ENCODE measurements at places on chromosomes 16 and 17.

GRCh38 chr16:69903865-69904415 lies 47.2 kb upstream of the CLEC18A start:
- no peaks in the 10 kb centered on the region for H3K4me1 ChIP-seq
- no peaks in the 10 kb centered on the region for H3K27me3 ChIP-seq
- H3K4me3 ChIP-seq, result no peak overlapping the region

- H3K36me3 ChIP-seq, result no peaks in the 10 kb centered on the region
- no peaks in the 10 kb centered on the region for H3K27me3 ChIP-seq
- H3K27ac ChIP-seq, result no peak overlapping the region
- H3K4me1 ChIP-seq, result no peaks in the 10 kb centered on the region
- no peak for DNase-seq
Measured at GRCh38 chr17:14427900-14428647, 127.2 kb downstream of the HS3ST3B1 start.

GRCh38 chr16:12900599-12901203 lies 697 bp upstream of the SHISA9 start:
- peaks cover 17% of the 10 kb centered on the region for H3K4me1 ChIP-seq
- no peaks in the 10 kb centered on the region for H3K36me3 ChIP-seq
- H3K27me3 ChIP-seq, result no peaks in the 10 kb centered on the region
- H3K4me3 ChIP-seq, result peak overlapping the region; percentile 83
- DNase-seq, result peak; percentile 57
- H3K27ac ChIP-seq, result no peak overlapping the region

GRCh38 chr17:7995724-7996123 lies 6.7 kb upstream of the GUCY2D start:
- H3K36me3 ChIP-seq, result no peaks in the 10 kb centered on the region
- H3K4me3 ChIP-seq, result no peak overlapping the region
- no peak for DNase-seq
- H3K4me1 ChIP-seq, result no peaks in the 10 kb centered on the region

DNA sequence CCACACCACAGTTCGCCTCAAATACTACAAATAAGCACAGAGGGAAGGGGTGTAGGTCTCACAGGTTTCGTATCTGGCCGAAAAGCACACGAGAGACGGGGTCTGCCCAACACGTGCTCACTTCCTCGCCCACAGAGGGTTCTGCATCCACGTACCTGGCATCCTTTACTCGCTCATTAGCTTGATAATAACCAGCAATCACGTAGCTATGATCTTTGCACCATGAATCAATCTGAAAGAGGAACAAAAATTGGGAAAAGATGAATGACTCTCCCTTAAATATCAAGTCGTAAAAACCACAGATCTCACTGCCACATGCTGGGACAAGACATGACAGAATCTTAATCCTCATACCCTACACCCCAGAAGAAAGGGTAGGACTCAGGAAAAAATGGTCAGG lies 10.5 kb downstream of the EMC8 start:
- no peak overlapping the region for H3K4me3 ChIP-seq
- DNase-seq, result no peak
- H3K27ac ChIP-seq, result no peak overlapping the region
- H3K27me3 ChIP-seq, result no peaks in the 10 kb centered on the region
- no peaks in the 10 kb centered on the region for H3K4me1 ChIP-seq

- no peaks in the 10 kb centered on the region for H3K4me1 ChIP-seq
- H3K36me3 ChIP-seq, result no peaks in the 10 kb centered on the region
- no peaks in the 10 kb centered on the region for H3K27me3 ChIP-seq
- H3K27ac ChIP-seq, result no peak overlapping the region
Measured at GRCh38 chr16:7964744-7965143, 625.6 kb downstream of the TMEM114 start.

GRCh38 chr17:4293572-4293971 lies 29.8 kb upstream of the ANKFY1 start:
- DNase-seq, result no peak
- H3K4me1 ChIP-seq, result no peaks in the 10 kb centered on the region
- no peak overlapping the region for H3K4me3 ChIP-seq
- no peaks in the 10 kb centered on the region for H3K27me3 ChIP-seq
- H3K27ac ChIP-seq, result no peak overlapping the region

GRCh38 chr16:46974352-46974751 lies 878 bp upstream of the DNAJA2 start:
- DNase-seq, result no peak
- peaks cover 12% of the 10 kb centered on the region for H3K4me1 ChIP-seq
- H3K27ac ChIP-seq, result no peak overlapping the region
- no peak overlapping the region for H3K4me3 ChIP-seq
- no peaks in the 10 kb centered on the region for H3K27me3 ChIP-seq
- H3K36me3 ChIP-seq, result peaks cover 3% of the 10 kb centered on the region

- H3K27ac ChIP-seq, result no peak overlapping the region
- H3K27me3 ChIP-seq, result no peaks in the 10 kb centered on the region
- H3K36me3 ChIP-seq, result no peaks in the 10 kb centered on the region
- H3K4me3 ChIP-seq, result no peak overlapping the region
- H3K4me1 ChIP-seq, result peaks cover 11% of the 10 kb centered on the region
- no peak for DNase-seq
Measured at GRCh38 chr17:44601973-44602372, 44.7 kb downstream of the FZD2 start.

DNA sequence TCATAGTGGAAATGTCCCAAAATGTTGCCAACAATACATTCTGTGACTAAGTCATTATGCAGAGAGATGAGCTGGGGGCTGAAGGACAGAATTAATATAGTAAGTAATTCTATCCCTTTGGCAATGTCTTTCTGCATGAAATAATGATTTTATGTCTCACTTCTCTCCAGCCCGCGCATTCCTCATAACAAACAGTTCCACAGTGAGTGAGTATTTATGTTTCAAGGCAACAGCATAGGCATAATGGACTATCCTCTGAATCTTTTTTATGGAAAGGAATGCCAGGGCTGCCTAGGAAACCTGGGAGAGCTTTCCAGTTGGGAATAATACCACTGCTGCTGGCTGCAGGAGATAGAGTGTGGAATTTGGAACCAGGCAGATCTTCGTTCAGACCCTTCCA lies 477.7 kb downstream of the HS3ST4 start:
- DNase-seq, result no peak
- H3K36me3 ChIP-seq, result no peaks in the 10 kb centered on the region
- H3K4me1 ChIP-seq, result no peaks in the 10 kb centered on the region
- H3K27ac ChIP-seq, result no peak overlapping the region

GRCh38 chr16:24049113-24049512 lies 207.0 kb upstream of the CACNG3 start:
- no peak overlapping the region for H3K27ac ChIP-seq
- H3K4me1 ChIP-seq, result peaks cover 10% of the 10 kb centered on the region
- H3K4me3 ChIP-seq, result no peak overlapping the region
- H3K27me3 ChIP-seq, result no peaks in the 10 kb centered on the region
- DNase-seq, result no peak

GRCh38 chr16:59759296-59759695 lies 1025.2 kb upstream of the GOT2 start:
- H3K36me3 ChIP-seq, result no peaks in the 10 kb centered on the region
- DNase-seq, result no peak
- H3K4me3 ChIP-seq, result no peak overlapping the region
- H3K4me1 ChIP-seq, result no peaks in the 10 kb centered on the region
